ENCODE measurements at places on chromosomes 2 and 18.

- DNase-seq: no peak
Measured at GRCh38 chr2:27911458-27912210, 21.1 kb downstream of the BABAM2 start.

DNA sequence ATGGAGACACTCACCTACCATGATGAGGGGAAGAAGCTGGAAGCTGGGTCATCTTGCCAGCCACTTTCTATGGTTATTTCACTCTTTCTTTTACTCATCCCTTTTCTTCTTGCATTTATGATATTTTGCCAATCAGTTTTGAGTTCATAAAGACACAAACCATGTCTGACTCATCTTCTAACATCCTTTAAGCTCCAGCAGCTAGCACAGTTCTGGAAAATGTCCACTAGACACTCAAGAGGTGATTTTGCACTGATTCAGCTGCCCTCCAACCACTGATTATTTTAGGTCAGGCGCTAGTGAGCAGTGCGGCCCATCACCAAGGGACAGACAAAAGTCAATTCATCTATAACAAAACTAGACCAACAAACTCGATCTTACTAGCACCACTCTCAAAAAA lies 537.1 kb upstream of the ID2 start:
- DNase-seq: peak; percentile 94

GRCh38 chr18:56747032-56747658 lies 96.0 kb downstream of the WDR7 start:
- DNase-seq: no peak

- peak; percentile 64 for DNase-seq
Measured at GRCh38 chr2:176242276-176242675, 27.0 kb upstream of the MTX2 start.

- no peak for DNase-seq
Measured at GRCh38 chr2:223071139-223071538, 19.1 kb downstream of the KCNE4 start.

DNA sequence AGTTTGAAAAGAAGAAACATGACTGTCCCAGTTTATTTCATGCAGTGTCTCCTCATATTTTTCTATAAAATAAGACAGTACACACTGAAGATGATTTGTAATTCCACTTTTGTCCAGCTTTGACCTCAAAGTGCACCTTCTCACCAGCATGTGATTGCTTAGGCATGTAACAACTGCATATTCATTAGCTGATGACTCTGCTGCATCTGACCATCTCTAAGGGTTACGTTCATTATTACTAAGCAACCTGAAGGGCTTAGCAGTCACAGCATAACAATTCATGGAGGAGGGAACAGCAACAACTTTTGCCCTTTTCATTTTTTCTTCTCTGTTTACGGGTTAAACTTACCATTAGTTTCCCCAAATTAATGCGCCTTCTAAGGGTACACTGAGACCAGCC lies 330.6 kb upstream of the PIK3C3 start:
- DNase-seq: peak; percentile 1

DNA sequence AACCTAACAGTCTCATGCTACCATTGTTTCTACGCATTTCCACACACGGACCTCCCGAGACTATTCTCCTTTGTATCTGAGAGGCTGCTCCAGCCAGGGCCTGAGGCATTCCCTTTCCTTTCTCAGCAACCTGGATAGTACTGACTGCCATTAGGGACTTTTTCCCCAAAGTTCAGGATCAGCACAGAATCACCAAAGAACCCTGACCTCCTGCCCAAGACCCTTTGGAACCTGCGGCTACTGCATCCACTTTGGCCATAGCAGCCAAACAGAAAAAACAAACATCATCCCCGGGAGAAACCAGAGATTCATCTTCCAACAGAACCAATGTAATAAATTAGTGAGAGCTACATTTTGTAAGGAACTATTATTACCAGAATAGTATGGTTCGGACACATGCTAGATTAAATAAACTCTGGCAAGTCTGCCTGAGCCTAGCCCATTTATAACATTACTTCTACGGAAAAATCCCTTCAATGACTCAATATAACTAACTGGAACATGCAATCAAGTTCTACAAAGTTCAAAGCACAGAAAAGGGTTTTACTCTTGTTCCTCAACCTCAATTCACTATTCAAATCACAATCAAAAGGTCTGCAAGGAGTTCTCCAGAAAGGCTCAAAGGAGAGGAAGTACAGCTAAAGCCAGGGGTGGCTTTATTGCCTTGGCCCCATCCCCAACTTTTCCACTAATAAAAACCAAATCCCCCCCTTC lies 51.8 kb downstream of the LPIN2 start:
- DNase-seq: no peak

DNA sequence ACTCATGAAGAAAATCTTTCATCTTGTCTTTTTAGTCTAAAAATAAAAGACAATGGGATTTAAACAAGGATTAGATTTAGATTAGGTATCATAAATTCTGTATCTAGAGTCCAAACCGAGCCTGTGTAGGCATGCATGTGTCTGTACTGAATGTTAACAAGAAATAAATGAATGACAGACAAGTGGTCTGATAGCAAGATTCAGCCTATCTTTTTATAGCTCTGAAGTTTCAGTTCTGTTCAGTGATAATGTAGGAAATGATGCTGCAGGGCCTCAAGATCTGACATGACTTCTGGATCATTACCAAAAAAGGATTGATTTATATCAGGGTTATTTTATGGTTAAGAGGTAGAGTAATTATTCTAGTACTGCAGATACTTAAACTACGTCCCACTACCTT lies 137.0 kb upstream of the ATP5MC3 start:
- no peak for DNase-seq

DNA sequence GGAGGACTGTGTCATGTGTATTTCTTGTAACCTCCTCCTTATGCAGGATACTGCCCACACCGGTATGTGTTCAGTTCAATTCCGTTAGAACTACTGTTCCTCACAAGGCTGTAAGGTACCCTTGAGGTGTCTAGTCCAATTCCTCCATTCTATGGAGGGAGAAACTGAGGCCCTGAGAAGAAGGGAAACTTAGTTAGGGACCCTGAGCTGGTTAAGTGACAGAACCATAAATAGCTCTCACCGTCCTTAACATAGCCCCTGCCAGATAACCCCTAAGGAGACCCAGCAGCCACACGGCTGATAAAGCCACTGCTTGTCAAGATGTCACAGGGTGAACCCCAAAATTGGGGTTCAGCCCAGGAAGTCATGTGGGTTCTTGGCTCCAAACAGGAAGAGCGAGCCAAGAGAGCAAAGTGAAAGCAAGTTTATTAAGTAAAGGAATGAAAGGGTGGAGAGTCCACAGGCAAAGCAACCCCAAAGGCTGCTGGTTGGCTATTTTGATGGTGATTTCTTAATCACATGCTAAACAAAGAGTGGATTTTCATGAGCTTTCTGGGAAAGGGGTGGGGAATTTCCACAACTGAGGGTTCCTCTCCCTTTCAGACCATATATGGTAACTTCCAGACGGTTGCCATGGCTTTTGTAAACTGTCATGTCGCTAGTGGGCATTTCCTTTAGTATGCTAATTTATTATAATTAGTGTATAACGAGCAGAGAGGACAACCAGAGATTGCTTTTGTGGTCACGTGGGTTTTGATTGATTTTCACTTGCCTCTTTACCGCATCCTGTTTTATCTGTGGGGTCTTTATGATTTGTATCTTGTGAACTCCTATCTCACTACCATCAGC lies 83.4 kb upstream of the RTN4 start:
- peak; percentile 70 for DNase-seq

DNA sequence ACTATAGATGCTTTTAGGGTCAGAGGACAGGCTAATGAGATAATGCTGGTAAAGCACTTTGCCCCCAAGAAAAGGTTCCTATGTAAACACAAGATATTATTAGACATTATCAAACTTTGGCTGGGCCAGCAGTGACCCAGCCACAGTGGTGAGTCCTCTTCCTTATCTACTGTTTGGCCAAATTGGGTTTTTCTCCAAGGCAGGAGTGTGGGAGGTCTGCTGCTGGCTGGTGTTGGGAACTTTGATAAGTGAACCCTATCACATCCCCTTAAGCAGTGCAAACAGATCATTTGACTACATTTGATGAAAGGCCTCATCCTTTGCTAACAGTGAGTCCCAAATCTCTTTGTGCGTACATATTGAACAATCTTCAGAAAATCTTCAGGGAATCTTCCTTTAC lies 16.2 kb downstream of the FZD7 start:
- no peak for DNase-seq

GRCh38 chr2:191645434-191646162 lies 32.3 kb upstream of the NABP1 start:
- no peak for DNase-seq

Data from fibroblast of upper back skin (primary cell).